ENCODE measurements at places on chromosomes 3 and 15.

GRCh38 chr3:187567661-187568121 lies 102.5 kb downstream of the SST start:
- no peak for ATAC-seq

DNA sequence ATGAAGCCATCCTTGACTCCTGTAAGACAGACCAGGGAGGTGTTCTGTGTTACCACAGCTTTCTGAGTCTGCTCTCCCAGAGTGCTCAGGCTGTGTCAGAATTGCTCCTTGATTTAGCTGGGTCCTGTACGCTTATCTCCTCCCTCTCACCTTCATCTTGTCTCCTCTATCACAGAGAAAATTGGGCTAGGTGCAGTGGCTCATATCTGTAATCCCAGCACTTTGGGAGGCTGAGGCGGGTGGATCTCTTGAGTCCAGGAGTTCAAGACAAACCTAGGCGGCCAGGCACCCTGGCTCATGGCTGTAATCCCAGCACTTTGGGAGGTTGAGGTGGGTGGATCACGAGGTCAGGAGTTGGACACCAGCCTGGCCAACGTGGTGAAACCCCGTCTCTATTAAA lies 5.9 kb downstream of the SCAMP5 start:
- ATAC-seq: no peak

DNA sequence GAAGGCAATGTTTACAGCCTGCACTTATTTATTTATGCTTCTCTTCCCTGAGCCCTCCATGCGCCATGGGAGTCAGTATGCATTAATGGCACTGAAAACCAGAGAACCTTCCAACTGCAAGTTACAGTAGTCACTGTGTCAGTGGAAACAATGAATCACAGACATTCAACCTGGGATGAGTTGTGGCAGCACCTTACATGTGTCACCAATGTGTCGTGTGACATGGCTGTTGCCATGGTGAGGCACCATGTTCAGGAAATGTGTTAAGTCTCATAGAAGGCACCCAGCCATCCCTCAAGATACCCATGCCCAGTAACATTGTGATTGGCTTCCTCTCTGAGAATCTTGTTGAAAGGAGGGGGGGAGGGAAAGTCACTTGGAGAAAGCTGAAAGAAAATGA lies 105.0 kb downstream of the FOXP1 start:
- ATAC-seq: no peak

GRCh38 chr3:6928064-6928463 lies 67.1 kb downstream of the GRM7 start:
- ATAC-seq: no peak

DNA sequence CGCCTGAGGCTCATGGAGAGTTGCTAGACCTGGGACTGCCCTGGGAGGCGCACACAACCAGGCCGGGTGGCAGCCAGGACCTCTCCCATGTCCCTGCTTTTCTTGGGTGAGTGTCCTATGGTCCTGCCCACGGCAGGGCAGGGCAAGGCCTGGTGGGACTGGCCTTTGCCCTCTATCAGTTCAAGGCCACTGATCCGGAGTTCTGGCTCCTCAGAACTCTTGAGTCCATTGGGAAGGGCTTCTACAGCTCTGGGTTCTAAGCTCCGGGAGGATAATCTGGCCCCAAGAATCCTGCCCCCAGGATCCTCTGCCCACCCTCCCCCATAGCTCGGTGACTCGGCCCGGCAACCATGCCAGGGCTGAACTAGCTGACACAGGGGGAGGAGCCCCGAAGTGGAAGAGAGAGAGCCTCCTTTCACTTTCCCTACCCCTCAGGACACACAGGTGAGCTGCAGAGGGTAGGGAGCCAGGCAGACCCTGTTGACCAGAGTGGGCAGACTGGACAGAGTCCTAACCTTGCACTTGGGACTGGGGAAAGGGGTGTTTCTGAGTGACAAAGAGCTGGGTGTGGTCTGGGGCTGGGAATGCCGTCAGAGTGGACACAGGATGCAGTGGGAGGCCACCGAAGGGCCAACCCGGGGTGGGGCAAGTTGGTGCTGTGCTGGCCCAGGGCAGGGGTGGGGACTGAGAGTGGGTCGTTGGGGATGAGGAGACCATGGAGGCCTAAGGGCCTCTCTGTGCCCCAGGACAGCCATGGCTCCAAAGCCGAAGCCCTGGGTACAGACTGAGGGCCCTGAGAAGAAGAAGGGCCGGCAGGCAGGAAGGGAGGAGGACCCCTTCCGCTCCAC lies 664 bp downstream of the PARP3 start:
- peak; percentile 56 for ATAC-seq

- peak; percentile 95 for ATAC-seq
Measured at GRCh38 chr3:156978481-156978961, 152.4 kb downstream of the LEKR1 start.

GRCh38 chr3:107994956-107995715 lies 95.7 kb downstream of the CD47 start:
- ATAC-seq: no peak

- no peak for ATAC-seq
Measured at GRCh38 chr3:109804697-109805096, 467.4 kb upstream of the DPPA4 start.

- ATAC-seq: no peak
Measured at GRCh38 chr3:18751514-18751913, 326.4 kb upstream of the SATB1 start.

- ATAC-seq: no peak
Measured at GRCh38 chr3:194874783-194875182, 189.1 kb downstream of the FAM43A start.

DNA sequence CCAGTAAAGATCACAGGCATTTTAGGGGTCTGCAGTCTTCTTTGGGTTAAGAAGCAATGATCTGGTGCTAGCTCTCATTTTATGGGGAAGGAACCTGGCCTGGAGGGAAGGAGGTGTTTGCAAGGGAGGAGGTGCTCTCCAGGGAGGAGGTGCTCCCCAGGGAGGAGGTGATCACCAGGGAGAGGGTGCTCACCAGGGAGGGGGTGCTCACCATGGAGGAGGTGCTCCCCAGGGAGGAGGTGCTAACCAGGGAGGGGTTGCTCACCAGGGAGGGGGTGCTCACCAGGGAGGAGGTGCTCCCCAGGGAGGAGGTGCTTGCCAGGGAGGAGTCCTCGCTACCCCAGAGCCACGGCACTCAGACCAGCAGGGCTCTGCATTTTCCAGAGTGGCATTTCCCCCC lies 115.7 kb downstream of the TLE3 start:
- no peak for ATAC-seq

GRCh38 chr15:57785959-57786358 lies 79.4 kb downstream of the POLR2M start:
- ATAC-seq: no peak

- ATAC-seq: no peak
Measured at GRCh38 chr15:26943866-26944265, 27.1 kb upstream of the GABRG3 start.

- no peak for ATAC-seq
Measured at GRCh38 chr15:76185716-76186115, 125.6 kb downstream of the ETFA start.

DNA sequence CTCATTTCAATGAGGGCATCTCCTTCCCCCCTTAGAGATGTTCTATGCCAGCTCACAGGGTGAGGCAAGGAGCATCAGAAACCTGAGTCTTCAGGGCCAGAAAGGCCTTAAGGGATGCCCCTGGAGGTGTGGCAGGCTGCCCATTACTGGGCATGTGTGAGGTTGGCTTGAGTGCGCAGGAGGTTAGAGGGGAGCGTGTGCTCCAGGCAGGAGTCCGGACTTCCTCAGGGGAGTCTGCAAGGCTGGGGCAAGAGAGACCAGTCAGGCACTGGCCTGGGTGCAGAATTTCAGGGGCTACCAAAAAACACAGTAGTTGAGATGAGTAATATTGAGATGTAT lies 1.9 kb downstream of the LOXL1 start:
- no peak for ATAC-seq

DNA sequence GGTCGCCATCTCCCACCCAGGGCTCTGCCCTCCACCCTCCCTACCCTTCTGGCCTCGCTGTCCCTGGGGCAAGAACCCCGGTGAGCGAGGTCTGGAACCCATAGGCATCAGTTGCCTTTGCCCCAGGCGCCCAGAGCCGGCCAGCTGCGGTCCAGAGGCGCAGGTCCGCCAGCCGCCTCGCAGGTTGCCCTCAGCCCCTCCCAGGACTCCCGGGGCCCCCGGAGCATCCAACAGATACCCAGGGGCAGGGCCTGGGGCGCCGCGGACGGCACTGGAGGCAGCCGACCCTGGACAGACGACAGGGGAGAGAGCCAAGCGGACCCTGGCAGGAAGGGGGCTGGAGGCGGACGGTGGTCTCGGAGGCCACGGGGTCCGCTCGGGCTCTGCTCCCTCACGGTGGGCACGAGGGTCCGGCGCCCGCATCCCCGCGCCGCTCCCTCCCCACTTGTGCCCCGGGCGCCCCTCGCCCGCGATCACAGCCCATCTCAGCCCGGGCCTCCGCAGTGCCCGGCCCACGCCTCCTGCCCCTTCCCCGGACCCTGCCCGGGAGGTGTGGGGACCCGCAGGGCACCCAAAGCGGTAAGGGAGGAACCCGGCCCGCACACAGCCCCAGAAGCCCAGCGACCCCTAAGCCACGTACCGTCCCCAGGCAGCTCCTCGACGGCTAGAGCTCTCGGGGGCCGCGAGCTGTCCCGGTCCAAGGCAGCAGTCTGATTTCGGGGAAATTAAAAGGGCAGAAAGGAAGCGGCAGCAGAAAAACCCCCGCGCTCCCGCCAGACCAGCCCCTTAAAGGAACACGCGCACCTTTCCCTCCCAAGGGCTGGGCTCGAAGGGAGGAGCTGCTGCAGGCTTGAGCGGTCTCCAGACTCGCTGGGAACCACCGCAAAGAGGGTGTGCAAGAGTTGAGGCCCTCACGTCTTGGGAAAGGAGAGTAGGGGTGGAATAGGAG lies at the start of gene HAPLN3:
HAPLN3 (minus strand) TSS at position 726 of the 949 bp plus-strand sequence. CDS start 8,246 bp downstream, outside the sequence.
- ATAC-seq: peak; percentile 52

- ATAC-seq: peak; percentile 48
Measured at GRCh38 chr15:89912674-89913396, at the start of gene ARPIN. Gene ARPIN (minus strand): TSS chr15:89912952. CDS start chr15:89912835, 117 bp downstream.

DNA sequence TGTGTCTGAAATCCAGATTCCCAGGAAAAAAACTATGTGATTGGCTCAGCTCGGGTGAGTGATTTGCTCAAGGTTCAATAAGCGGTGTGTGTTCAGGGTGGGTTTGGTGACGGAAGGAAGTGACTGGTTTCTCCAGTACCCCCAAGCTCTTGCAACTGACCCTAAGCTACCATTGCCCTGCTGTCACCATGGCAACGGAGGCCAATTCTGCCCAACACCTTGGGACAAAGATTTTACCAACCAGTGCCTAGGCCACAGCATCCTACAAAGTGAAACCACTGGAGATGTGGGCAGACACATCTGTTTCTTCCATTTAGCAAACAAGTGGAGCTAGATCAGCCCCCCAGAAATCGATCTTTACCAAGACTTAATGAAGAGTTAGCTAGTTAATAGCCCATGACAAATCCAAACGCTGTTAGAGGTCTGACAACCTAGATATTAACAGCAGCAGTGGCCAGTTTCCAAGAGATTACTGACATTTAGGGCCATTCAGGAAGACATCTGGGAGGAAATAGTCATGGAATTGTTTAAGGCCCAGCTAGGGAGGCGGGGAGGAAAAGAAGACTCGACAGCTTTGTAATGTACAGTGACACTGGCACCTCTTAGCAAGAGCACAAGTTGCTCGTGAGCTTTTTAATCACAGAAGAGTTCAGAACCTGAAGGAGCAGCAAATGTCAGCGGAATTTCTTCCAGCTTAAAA lies 195.9 kb downstream of the SLCO3A1 start:
- ATAC-seq: no peak

DNA sequence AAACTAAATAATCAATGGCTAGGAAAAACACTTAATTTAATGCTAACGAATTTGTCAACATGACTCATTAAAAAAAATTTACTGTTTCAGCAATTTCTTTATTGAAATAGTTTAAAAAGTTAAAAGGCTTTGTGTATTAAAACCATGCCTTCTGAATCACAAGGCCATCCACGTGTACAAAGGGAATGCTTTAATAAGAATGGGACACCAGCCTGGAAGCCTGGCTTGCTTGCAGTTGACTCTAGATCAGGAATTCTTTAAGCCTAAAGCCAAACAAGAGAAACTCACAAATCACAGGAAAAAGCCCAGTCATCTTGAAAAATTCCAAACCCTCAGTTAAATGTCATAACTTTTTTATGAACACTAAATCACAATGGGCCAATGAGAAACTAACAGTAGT lies 137.6 kb downstream of the PEAK1 start:
- ATAC-seq: no peak

DNA sequence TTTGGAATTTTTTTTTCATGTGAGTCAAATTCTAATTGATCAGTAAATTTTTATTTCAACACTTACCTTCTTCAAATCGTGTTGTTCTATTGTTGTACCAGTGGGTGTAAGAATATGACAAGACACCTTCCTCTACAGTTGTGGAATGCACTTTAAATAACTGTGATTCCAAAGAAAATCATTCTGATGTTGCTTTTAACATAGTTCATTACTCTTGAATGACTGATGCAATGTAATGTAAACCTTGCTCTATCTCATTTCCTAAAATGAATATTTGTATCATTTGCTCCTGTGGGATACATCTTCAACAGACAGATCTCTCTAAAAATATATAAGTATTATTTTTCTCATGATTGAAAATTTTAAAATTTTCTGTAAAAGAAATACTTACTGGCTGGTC lies 313.4 kb downstream of the RBMS3 start:
- ATAC-seq: no peak

DNA sequence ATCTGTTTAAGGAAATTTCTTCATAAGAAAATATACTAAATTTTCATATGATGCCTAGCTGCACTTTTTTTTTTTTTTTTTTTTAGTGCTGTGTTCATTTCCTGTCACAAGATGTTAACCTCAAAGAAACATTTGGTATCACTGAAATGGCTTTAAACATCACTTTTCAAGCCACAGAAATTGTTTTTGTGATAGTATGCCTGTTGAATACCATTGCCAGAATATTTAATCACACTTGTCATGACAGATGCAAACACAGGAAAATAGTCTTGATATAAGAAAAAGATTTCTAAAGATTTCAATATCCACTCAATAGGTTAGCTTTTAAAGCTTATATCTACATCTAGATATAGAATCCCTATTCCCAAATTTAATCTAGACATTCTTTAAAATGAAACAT lies 608.5 kb upstream of the AGTR1 start:
- ATAC-seq: no peak

Measured in stimulated activated memory B cell treated with anti-CD40 and anti-IgM and Interleukin-4, amounts not matched to agents 10 μg/mL and 1 μg/mL and 100 μg/mL, for 72 hours (primary cell).